ENCODE measurements at places on chromosomes 1 and 21.

DNA sequence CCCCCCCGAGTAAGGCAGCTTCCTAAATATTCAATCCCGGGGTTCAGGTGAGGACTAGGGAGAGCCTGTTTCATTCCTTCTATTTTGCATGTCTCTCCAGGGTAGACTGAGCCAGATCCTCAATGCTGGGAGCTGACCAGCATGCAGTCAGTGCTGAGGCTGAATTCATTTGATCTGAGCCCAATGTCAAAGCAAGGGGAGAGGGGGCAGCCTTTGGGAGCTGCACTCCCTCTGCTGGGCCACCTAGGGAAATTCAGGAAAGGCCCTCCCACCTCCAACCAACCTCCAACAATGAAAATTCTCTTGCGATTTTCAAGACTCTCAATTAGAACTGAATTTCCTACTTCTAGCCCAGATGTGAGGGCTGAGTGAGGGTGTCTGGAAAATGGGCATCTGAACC, 371.2 kb downstream of the NPHP4 start:
- no peak for DNase-seq

GRCh38 chr1:190262538-190262937, 215.1 kb downstream of the BRINP3 start:
- DNase-seq: no peak

DNA sequence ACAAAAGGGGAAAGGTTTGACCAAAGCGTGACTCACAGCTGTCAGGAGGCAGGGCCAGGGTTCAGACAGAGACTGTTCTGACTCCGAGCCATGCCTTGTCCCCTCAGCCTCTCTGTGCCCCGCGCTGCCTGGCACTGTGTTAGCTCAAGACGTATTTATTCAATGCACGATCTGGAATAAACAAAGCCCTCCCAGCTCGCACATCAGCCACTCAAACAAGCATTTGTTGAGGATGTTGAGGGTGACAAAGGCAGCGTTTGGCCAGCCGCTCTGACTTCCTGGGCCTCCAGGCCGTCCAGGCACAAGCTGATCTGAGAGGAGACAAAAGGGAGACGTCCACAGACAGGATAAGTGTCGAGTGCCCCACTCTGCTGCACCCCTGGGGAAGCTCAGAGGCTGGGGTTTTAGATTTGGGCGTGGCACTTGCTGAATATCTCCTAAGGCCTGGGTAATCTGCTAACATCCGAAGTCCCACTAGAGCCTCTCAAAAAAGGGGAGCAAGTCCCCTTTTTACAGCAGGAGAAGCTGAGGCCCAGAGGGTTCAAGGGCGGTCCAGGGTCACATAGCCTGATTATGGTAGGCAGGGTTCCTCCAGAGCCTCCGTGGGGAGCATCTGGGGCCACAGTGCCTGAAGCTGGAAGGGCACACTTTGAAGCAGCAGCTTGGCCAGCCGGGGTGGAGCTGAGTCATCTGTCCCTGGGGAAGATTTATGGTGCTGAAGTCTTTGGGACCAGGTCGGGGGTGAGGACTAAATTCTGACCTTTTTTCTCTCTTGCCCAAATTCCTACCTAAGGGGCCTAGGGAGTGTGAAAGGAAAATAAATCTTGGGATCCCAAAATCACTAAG, 95.9 kb downstream of the SPSB1 start:
- DNase-seq: no peak

GRCh38 chr1:44777969-44778635, 2.8 kb downstream of the RPS8 start:
- DNase-seq: no peak

DNA sequence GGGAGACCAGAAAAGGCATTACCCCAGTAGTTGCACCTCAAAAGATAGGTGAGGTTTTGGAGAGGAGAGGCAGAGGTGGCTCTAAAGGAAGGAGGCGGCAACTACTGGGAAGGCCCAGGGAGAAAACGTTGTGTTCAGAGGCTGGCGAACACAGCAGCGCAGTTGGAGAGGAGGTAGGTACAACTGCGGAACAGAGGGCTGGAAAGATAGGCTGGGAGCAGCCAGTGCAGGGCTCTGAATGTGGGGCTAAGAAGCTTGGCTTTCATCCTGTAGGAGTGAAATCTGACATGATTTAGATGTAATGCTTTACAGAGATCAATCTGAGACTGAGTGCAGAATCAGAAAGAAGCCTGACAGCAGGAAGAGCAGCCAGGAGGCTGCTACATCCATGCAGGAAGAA, 13.0 kb downstream of the RIMS3 start:
- no peak for DNase-seq

DNA sequence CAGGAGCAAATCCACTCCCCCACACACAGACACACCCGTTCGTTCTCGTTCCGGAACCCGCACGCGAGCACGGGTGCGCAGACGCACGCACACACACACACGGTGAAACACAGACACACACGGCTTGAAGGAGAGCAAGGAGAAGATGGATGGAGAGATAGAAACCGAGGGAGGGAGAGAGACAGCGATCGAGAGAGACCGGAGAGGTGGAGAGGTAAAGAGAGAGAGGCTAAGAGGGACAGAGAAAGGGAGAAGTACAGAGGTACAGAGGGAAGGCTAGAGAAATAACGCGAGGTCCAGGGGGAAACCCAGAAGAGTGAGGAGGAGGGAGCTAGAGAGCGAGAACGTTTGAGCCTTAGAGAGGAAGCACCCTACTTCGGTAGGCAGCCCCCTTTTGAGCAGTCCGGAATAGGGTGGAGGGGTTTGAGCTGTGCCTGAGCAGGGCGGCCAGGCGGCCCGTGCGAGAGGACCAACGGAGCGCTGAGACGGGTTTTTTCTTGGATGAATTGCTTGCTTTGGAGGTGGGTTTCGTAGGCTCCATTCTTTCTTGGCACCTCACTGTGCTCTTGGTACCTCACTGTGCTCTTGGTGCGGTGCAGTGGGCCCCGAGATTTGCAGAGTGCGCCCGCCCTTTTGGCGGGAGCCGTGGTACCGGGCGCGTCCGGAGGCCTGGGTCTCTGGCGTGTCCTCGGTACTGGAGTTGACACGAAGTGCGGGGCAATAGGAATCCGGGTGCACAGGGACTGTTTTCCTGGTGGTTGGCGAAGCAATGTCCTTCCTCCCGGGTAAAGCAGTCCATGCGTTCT, 88.4 kb upstream of the RHOU start:
- peak; percentile 15 for DNase-seq

GRCh38 chr1:114278911-114279310, 125.2 kb upstream of the SYT6 start:
- DNase-seq: no peak

- no peak for DNase-seq
Measured at GRCh38 chr1:228488125-228488817, 1.1 kb downstream of the RNF187 start.

DNA sequence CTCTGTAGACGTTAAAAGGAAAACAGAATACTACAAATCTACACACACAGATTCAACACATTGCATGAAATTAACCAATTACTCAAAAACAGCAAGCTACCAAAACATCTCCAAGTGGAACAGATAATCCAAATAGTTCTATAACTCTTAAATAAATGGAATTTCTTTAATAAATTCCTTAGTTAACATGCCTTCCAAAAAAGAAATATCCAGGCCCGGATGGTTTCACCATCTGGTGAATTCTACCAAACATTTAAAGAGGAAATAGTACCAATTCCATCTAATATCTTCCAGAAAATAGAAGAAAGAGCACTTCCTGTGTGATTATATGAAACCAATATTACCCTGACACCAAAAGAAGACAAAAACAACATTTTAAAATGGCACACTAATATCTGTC, 52.8 kb upstream of the COL6A2 start:
- DNase-seq: no peak

DNA sequence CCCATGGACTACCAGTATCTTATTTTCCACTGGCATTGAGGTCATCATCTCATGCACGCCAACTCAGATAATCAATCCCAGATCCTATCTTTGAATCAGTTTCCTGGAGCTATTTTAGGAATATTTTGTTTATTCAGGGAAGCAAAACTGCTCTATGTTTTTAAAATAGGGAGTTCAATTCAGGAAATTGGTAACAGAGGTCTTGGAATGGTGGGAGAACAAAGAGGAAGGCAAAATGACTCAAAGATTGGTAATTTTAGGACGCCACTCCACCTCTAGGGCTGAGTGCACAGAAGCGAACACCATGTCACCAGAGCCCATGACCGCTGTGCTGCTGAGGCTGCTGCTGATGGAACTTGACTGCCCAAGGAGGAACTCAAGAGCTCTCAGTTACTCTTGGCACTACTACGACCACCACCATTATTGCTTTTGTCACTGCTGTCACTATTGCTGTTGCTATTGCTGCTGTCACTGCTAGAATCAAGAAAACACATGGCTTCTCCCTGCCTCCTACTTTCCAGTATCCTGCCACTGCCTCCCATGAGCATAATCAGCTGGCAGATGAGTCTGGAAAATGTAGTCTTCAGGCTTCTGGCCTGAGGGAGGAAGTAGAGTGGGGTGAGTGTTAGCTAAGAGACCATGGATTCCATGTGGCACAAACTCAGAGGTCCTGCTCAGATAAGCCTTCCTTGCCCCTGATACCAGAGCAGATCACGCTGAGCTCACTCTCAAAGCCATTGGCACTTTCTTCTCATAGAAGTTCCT, 71.6 kb upstream of the CNIH3 start:
- no peak for DNase-seq

GRCh38 chr1:88655685-88656299, 28.3 kb upstream of the PKN2 start:
- no peak for DNase-seq

GRCh38 chr1:59697150-59697800, 117.5 kb upstream of the HOOK1 start:
- no peak for DNase-seq

GRCh38 chr1:32336963-32337675, 1.1 kb upstream of the MARCKSL1 start:
- DNase-seq: peak; percentile 37

GRCh38 chr1:164780863-164781262, 221.9 kb downstream of the PBX1 start:
- DNase-seq: no peak

DNA sequence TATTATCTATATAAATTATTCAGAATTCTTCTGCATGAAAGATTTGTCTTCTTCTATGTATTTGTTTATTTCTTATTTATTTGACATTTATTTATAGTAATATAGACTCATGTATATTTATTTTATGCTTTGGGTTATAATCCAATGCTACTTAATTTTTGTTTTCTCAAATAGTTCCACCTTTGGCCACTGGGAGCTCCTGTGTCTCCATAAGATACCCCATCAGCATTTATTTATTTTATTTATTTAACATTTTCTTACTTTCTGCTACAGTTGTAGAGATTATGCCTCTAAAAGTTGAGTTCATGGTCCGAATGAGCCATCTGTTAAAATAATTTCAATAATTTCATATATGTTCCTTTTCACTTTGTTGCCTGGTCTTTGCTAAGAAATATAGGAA, 289.4 kb downstream of the ADGRL2 start:
- no peak for DNase-seq

- no peak for DNase-seq
Measured at GRCh38 chr21:27796106-27796505, 829.2 kb upstream of the ADAMTS5 start.

DNA sequence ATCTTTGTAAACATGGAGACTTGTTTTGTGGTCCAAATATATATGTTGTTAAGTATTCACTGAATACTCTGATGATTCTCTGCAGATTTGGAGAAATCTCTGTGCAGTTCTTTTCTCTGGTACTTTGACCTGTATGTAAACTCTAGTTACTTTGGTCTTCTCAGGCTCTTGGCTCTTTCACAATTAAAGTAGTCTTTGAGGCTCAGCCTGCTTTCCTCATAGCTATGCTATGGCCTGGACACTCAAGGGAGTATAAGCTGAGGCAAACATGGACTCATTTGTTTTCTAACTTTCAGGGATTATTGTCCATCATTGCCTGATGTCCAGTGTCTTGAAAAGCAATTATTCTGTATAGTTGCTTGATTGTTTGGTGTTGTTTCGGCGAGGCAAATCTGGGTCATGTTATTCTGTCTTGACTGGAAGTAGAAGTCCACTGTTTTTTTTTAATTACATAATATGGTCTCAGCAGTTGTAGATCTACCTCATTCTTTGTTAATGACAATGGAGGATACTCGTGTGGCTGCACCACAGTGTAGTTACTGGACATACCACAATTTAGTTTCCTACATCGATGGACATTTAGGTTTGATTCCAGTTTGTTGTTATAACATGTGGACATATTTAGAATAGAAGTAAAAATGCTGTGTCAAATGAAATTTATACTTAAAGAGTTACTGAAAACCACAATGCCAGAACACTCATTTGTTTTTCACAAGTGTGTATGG, 9.2 kb downstream of the PTBP2 start:
- no peak for DNase-seq

DNA sequence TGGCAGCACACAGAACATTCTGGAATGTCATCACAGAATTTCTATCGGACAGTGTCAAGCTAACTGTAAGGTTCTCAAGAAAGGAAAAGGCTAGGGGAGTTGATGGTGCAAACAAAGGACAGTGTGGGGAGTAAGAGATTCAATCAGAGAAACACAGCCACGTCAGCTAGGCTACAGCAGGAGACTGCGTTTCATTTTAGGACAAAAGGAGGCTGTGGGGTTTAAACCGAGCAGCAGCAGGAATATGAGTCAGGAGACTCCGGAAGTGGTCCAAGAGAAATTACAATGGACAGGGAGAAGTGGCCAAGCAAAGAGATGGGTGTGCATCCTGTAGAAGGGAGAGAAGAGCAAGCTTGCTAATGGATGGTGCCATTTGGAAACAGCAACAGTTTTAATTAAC, 37.4 kb upstream of the C1orf198 start:
- no peak for DNase-seq

GRCh38 chr1:77589231-77589630, 93.2 kb downstream of the ZZZ3 start:
- no peak for DNase-seq

DNA sequence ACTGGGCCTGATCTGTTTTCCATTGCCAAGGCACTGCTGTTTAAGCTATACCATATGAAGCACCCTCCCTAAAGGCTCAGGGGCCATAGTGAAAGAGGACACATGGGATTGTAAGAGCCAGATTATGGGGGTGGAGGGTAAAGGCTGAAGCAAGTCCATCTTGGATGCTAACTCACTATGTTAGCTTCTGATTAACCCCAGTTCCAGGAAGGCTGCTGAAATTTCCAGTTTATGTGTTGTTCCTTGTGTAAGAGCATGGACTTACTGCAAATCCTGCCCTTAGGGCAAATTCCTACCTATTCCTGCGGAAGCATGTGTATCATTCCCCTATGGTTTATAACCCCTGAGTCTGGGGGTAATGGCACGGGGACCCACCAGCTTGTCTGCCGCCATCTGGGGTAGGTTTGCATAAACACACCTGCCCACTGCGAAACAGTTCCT, 91.8 kb upstream of the SERBP1 start:
- DNase-seq: no peak

GRCh38 chr1:170461762-170462384, 70.1 kb upstream of the GORAB start:
- no peak for DNase-seq

DNA sequence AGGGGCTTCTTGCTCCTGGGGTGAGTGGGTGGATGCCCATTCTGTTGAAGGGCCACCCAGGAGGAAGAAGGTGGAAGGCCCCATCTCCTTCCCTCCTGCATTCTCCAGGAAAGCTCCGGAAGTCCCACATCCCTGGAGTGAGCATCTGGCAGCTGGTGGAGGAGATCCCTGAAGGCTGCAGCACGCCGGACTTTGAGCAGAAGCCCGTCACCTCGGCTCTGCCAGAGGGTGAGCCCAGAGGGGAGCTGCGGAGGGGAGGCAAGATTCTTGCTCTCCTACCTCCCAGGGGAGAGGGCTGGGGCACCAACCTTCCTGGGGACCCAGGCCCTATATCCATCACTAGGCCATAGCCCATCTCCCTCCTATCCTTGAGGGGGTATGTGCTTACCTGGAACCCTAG, 3.4 kb downstream of the IGFN1 start:
- DNase-seq: no peak

All from T-helper 9 cell (primary cell).